Placental epithelial cell (primary cell): ENCODE measurements at places on chromosomes 4 and X. TPM values are rescaled to one million over a fixed set of nuclear protein-coding genes. Genes with fewer than 3 reads are reported as not detected.

GYPA gene
- not detected in 2 replicates for total RNA-seq

CCSER1 gene
- total RNA-seq = 20.0 and 26.9 TPM in 2 replicates

RASSF6 gene
- total RNA-seq = 0.33 and 0.39 TPM in 2 replicates

GYPB gene
- total RNA-seq = not detected in 2 replicates

IQCM gene
- not detected in 2 replicates for total RNA-seq

RBM46 gene
- total RNA-seq = under 0.01 TPM in 1 of 2 replicates, not detected in the other

GPR34 gene
- not detected in 2 replicates for total RNA-seq

GLRA3 gene
- not detected in 2 replicates for total RNA-seq

GAGE12H gene
- total RNA-seq = not detected in 2 replicates

NXF2B gene
- not detected in 2 replicates for total RNA-seq

SYTL5 gene
- 0.39 and 0.43 TPM in 2 replicates for total RNA-seq

SLC9B2 gene
- 7.5 and 11.8 TPM in 2 replicates for total RNA-seq

P2RY4 gene
- total RNA-seq = under 0.01 and 0.43 TPM in 2 replicates

CNKSR2 gene
- 2.3 and 7.1 TPM in 2 replicates for total RNA-seq

SGMS2 gene
- 142 and 419 TPM in 2 replicates for total RNA-seq

ARAP2 gene
- total RNA-seq = 30.5 and 43.6 TPM in 2 replicates

SPATA4 gene
- total RNA-seq = not detected in 2 replicates

RASL11B gene
- 0.22 TPM in 1 of 2 replicates, not detected in the other for total RNA-seq

KLF8 gene
- 22.0 and 42.3 TPM in 2 replicates for total RNA-seq

ZBTB33 gene
- 18.1 and 20.2 TPM in 2 replicates for total RNA-seq

SORBS2 gene
- total RNA-seq = 0.79 and 1.8 TPM in 2 replicates

MAOA gene
- 12.2 and 50.3 TPM in 2 replicates for total RNA-seq

SUV39H1 gene
- 6.7 TPM in 2 replicates for total RNA-seq

CHRNA9 gene
- 1.4 TPM in 1 of 2 replicates, not detected in the other for total RNA-seq

GLRB gene
- 0.33 and 0.39 TPM in 2 replicates for total RNA-seq
